Osteoblast (primary cell): ENCODE measurements at places on chromosomes 6 and 20. TPM values are rescaled to one million over a fixed set of nuclear protein-coding genes. Genes with fewer than 3 reads are reported as not detected.

MTO1 gene
- 30.9 and 40.9 TPM in 2 replicates for total RNA-seq

ZBTB46 gene
- total RNA-seq, result under 0.01 and 0.36 TPM in 2 replicates

CLIC5 gene
- not detected in 2 replicates for total RNA-seq

PNLDC1 gene
- total RNA-seq, result 0.29 TPM in 1 of 2 replicates, not detected in the other

CNKSR3 gene
- 4.7 and 5.4 TPM in 2 replicates for total RNA-seq

TOX2 gene
- 0.88 and 1.1 TPM in 2 replicates for total RNA-seq

FARS2 gene
- total RNA-seq, result 25.9 and 29.7 TPM in 2 replicates

SEMG1 gene
- total RNA-seq, result not detected in 2 replicates

NRSN1 gene
- total RNA-seq, result not detected in 2 replicates

PHF1 gene
- total RNA-seq, result 25.9 and 30.8 TPM in 2 replicates

MICB gene
- 12.7 and 14.1 TPM in 2 replicates for total RNA-seq

RBPJL gene
- total RNA-seq, result not detected in 2 replicates

KHDC3L gene
- total RNA-seq, result not detected in 2 replicates

C4B gene
- total RNA-seq, result 4.1 and 6.5 TPM in 2 replicates

PGBD1 gene
- total RNA-seq, result 6.2 and 8.0 TPM in 2 replicates

BMP2 gene
- 1.8 TPM in 2 replicates for total RNA-seq

MATN4 gene
- total RNA-seq, result under 0.01 TPM in 1 of 2 replicates, not detected in the other

MEP1A gene
- not detected in 2 replicates for total RNA-seq

SLC24A3 gene
- 0.29 and 1.1 TPM in 2 replicates for total RNA-seq

SNX14 gene
- total RNA-seq, result 117 and 146 TPM in 2 replicates

DAAM2 gene
- 29.0 and 46.9 TPM in 2 replicates for total RNA-seq

GFRAL gene
- not detected in 2 replicates for total RNA-seq

TTLL9 gene
- total RNA-seq, result 0.59 and 0.72 TPM in 2 replicates

GJA10 gene
- total RNA-seq, result not detected in 2 replicates

SPATA2 gene
- total RNA-seq, result 3.2 and 3.3 TPM in 2 replicates

ZSCAN31 gene
- total RNA-seq, result 16.5 and 19.9 TPM in 2 replicates

PAX1 gene
- under 0.01 TPM in 1 of 2 replicates, not detected in the other for total RNA-seq

KCNK17 gene
- not detected in 2 replicates for total RNA-seq

FAM83C gene
- not detected in 2 replicates for total RNA-seq

MRAP2 gene
- total RNA-seq, result 4.1 and 5.1 TPM in 2 replicates

FAM83D gene
- 1.8 and 2.2 TPM in 2 replicates for total RNA-seq

PSMB9 gene
- total RNA-seq, result 20.3 and 29.8 TPM in 2 replicates

HNF4A gene
- not detected in 2 replicates for total RNA-seq

NCOA5 gene
- total RNA-seq, result 12.4 and 14.5 TPM in 2 replicates

CST4 gene
- not detected in 2 replicates for total RNA-seq

HCRTR2 gene
- total RNA-seq, result under 0.01 TPM in 1 of 2 replicates, not detected in the other

SYNDIG1 gene
- 2.2 and 3.2 TPM in 2 replicates for total RNA-seq

C6orf52 gene
- total RNA-seq, result not detected in 2 replicates

LGSN gene
- not detected in 2 replicates for total RNA-seq

OPRM1 gene
- not detected in 2 replicates for total RNA-seq

TGM2 gene
- total RNA-seq, result 78.2 and 137 TPM in 2 replicates

SLC32A1 gene
- total RNA-seq, result not detected in 2 replicates

ZNF341 gene
- 1.1 and 1.2 TPM in 2 replicates for total RNA-seq

TMEM239 gene
- under 0.01 TPM in 1 of 2 replicates, not detected in the other for total RNA-seq

BCAS1 gene
- total RNA-seq, result under 0.01 TPM in 1 of 2 replicates, not detected in the other

CENPW gene
- 1.1 and 3.8 TPM in 2 replicates for total RNA-seq

SLC35D3 gene
- total RNA-seq, result not detected in 2 replicates

GSTA3 gene
- total RNA-seq, result not detected in 2 replicates

FYN gene
- total RNA-seq, result 104 and 106 TPM in 2 replicates

BTNL2 gene
- total RNA-seq, result not detected in 2 replicates

MDFI gene
- total RNA-seq, result 0.72 and 5.3 TPM in 2 replicates

KIF13A gene
- 61.5 and 90.5 TPM in 2 replicates for total RNA-seq

CNR1 gene
- not detected in 2 replicates for total RNA-seq

CAP2 gene
- 10.0 and 12.3 TPM in 2 replicates for total RNA-seq
